ENCODE measurements at places on chromosomes 2 and 18. TPM values are rescaled to one million over a fixed set of nuclear protein-coding genes. Genes with fewer than 3 reads are reported as not detected.

- DNase-seq, result no peak
These were observed 103.5 kb downstream of the ICOS start for GRCh38 chr2:204040016-204040415.

GRCh38 chr2:176490061-176490861 is 221.0 kb downstream of the MTX2 start:
- peak; percentile 59 for DNase-seq

DNA sequence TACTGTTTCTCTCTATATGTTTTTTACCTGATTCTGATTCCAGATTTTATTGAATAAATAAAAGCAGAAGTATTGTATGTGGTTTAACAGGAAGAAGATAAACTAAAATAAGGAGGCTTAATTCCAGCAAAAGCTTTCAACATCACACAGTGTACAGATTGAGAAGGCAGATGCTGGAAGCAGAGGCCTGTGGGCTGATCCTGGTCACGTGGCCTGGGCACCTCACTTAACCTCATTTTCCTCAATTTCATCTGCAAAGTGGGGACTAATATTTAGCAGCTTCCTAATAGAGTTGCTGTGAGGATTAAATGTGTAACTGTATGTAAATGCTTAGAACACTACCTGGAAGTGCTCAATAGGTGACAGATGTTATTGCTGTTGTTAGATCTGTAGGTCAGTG is 58.0 kb downstream of the CDCA7 start:
- DNase-seq, result no peak

- DNase-seq, result no peak
These were observed 140.8 kb downstream of the DDX1 start for GRCh38 chr2:15732341-15733077.

FOXD4L1 gene
- not detected for total RNA-seq
